Colonic mucosa (tissue), 4 donors: ENCODE measurements at places on chromosomes 2 and 18. TPM values are rescaled to one million over a fixed set of nuclear protein-coding genes. Genes with fewer than 3 reads are reported as not detected.

DNA sequence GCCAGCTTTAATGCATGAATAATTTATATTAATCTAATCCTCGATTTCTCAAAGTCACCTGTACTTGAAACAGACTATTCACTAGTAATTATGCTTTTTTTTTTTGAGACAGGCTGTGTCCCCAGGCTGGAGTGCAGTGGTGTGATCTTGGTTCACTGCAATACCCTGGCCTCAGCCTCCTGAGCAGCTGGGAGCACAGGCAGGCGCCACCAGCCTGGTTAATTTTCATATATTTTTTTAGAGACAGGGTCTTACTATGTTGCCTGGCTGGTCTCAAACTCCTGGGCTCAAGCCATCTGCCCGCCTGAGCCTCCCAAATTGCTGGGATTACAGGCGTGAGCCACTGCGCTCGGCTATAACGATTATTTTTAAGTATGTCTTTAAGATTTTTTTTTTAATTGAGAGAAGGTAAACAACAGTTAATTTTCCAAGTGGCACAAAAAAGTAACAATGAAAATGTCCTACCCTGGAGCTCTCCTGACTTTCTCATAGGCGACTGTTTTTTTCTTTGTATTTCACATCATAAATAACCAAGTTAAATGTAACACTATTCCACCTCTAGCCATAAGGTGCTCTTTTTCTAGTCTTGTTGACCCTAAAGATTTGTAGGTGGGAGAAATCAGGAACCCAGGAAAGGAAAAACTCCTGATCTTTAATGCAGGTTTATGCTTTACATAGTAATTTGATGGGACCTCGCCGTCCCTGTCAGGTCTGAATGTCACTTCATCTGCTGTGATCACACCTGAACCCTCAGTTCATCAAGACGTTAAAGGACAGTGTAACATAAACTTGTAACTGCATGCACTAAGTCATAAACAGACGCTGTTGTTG is 1.3 kb upstream of the ANKRD12 start:
- DNase-seq = no peak

- no peak for DNase-seq
Measured at GRCh38 chr2:206982360-206982955, 43.1 kb downstream of the CPO start.

- DNase-seq = no peak
Measured at GRCh38 chr2:191636586-191636985, 41.4 kb upstream of the NABP1 start.

DNA sequence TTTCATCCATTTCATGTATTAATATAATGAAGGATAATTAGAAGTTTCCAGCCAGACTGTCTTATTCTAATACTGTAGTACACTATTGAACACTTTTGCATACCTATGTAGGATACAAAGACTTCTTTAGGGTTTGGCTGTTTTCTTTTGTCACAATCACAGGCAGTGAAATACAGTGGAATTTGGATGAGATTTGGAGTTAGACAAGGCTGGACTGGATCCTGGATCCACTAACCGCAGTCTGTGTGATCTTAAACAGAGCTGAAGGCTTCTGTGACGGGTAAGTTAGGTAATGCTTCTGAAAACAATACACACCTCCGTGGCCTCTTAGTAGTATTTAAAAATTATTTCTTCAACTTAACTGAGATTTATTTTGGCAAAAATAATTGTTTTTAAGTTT is 1128.6 kb upstream of the CDH2 start:
- no peak for DNase-seq

GRCh38 chr2:37629529-37629928 is 41.9 kb downstream of the CDC42EP3 start:
- DNase-seq = no peak

DNA sequence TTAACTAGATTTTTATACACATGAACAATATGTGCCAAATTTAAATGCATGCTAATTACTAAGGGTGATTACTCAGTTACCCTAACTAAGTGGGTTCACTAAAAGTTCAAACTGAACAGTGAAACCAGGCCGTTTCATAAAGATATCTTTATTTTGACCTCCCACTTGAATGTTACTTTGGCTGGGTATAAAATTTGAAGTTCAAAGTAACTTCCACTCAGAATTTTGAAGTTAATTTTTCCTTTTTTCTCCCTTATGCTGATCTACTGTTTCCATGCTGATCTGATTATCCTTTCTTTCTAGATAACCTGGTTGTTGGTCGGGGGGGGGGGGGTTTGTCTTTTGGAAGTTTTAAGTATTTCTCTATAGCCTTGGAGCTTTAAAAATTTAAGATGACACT is 25.5 kb upstream of the MAP4K4 start:
- DNase-seq = no peak

- no peak for DNase-seq
Measured at GRCh38 chr2:233967164-233967563, 50.0 kb downstream of the TRPM8 start.

DNA sequence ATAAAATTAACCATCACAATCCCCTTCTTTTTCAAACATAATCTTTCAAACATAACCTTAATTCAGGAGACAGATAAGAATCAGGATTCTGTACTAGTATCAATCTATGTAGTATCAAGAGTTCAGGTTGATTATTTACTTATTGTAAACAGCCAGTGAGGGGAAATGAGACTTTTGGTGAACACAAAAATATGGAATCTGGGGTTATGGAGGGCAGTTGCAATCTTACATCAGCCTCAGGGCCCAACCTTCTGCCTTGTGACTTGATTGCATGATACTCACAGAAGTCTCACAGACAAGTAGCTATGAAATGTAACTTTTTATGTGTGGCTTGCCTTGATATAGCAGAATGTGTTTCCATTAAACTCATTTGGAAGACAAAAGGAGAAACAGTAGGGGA is 262.7 kb upstream of the THSD7B start:
- DNase-seq = no peak

DNA sequence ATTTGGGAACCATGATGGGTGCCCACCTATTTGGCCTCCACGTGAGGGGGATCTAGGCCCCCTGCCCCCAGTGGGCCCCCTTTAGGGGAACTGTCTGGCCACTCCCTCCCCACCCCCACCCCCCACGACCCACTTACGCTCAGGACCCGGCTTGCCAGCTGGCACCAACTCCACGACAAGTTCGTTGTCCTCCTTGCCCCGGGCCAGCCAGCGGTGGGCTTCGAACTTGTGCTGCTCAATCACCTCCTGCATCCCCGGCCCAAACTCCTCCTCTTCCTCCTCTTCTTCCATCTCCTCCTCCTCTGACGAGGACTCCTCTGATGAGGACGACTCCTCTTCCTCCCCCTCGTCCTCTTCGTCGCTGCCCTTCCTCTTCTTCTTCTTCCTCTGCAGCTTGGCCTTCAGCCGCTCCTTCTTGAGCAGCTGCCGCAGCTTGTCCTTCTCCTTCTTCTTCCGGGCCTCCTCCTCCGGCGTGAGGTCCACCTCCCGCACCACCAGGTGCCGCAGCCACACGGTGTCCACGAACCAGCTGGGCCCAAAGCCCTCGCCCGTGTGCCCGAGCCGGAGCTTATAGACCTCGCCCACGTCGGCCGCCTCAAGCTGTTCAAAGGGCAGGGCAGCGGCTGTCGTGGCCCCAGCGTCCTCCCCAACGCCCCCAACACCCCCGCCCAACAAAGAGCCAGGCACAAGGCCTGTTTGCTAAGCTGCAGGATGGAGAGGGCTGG is 96.9 kb downstream of the LOXHD1 start:
- DNase-seq = no peak

DNA sequence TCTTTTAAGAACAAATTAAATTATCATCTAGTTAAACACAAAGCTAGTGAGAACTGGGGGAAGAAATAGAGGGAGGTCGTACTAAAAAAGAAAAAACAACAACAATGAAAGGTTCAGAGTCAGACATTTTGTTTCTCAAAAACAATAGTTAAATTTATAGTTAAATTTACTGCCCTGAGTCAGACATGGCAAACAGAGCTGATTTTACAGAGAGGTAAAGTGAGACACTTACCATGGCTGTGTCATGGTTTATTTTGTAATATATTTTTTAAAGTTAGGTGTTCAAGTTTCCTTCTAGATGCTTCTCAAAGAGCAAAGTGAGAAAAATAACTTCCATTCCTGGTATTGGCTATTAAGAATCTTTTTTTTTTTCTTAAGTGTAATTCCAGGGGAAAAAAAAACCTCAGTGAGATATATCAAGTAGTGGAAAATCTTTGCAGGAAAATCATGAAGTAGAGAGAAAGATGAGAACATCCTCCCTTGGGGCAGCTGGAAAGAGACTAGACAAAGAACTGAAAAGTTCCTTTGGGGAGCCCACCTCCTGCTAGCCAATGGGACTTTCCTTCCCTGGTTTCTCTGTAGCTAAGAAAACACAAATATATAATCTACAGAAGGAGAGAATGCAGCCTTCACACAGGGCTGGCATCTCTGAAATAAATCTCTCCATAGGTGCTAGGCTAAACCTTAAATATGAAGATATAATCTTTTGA is 12.3 kb downstream of the KLF7 start:
- no peak for DNase-seq

DNA sequence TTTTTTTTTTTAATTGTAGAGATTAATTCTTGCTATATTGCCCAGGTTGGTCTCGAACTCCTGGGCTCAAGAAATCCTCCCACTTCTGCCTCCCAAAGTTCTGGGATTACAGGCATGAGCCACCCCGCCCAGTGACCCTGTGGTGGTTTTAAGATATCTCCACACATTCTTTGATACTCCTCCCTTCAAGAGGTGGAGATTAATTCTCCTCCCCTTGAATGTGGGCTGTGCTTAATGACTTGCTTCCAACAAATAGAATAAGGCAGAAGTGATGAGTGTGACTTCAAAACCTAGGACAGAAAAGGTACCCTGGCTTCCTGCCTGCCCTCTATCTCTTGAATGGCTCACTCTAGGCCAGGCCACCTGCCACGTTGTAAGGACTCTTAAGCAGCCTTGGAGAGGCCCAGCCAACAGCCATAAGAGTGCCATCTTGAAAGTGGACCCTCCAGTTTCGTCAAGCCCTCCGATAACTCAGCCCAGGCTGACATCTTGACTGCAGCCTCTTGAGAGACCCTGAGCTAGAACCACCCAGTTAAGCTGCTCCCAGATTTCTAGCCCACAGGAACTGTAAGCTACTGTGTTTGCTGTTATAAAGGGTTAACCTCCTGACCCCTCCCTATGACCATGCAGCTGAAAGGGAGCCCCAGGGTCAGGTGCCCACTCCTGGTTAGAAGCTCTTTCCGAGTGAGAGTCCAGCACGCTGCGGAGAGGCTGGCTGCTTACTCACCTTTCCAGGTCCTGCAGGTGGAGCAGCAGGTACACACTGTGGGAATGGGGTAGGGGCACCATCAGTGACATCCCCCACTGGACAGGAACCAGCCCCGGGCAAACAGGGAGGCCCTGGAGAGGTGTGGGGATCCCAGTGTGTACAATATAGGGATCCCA is 27.6 kb downstream of the MRPL35 start:
- DNase-seq = no peak

DNA sequence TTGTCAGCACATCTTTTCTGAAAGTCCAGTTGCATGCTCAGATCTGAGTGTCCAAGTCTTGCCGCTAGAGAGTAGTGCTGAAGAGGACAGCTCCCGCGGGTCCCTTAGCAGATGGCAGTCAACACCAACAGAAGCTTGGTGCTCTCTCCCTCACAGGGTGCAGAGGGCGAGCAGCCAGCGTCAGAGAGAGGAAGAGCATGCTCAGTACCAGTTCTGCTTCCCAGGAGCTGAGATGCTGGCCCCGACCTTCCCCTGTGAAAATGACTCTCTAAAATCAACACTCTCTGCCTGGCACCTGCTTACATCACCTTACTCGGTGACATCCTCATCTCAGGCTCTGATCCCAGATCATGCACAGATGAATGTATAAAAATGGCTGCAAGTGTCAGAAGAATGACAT is 86.0 kb upstream of the TWIST2 start:
- DNase-seq = no peak

DNA sequence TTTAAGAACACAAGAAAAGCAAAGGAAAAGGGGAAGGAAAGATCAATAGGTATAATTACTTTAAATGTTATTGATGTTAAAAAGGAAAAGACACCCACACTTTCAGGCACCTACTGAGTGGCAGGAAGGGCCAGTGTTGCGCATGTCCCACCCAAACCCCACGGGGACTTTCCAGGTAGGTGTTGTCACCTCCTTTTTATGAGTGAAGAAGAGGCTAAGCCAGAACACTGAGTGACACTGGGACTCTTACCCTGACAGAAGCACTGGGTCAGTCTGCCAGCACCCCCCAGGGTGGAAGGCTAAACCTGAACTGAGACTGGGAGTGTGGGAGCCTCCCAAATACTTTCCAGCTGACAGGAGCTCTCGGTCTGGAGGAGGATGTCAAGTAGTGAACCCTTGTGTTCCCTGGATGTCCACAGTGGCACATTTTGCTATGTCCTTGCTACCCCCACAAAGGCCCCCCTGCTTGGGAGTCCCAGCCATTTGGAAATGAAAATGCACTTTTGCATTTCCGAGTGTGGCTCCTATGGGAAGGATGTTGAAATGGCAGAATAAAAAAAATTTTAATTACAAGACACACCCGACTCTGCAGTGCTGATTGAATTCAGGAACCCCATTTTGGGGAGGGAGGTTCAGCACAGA is 90.9 kb upstream of the SMAD2 start:
- DNase-seq = no peak

GRCh38 chr18:26483633-26484032 is 64.7 kb downstream of the KCTD1 start:
- no peak for DNase-seq

DNA sequence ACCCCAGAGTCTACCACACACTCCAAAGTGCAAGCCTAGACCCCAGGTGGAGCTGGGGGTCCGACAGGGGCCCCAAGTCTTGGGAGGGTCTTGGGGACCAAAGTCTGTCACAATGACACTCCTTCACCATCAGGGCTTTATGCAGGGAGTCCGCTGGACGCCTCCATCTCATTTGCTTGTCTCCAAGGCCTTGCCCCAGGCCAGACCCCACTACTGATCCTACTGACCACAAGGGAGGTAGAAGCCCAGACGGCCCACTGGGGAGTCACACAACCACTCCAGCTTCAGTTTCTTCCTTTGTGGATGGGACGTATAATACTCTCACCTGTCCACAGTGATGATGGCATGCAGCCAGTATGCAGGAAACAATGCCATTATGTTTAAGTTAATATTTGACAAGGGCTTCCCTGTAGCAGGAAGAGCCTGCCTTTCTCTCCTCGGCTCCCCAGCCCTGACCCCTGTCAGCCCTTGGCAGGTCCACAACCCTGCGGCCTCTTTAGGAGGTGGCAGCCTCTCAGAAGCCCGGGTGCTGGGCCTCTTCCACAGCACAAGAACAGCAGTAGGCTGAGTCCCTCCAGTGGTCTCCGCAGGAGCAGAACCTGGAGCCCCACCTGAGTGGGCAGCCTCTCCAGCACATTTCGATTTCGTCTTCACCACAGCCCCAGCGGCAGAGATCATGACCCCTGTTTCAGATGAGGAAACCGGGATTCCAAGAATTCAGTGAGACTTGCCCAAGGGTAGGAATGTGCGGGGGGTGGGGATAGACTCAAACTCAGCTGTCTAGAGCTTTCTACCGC is 6.5 kb downstream of the BIN1 start:
- DNase-seq = peak; percentile 88

MTX2 gene
- 34.9 TPM for total RNA-seq

DNAH6 gene
- 1.2 TPM for total RNA-seq

TOGARAM2 gene
- 0.59 TPM for total RNA-seq

VWA3B gene
- 1.8 TPM for total RNA-seq

FTCDNL1 gene
- total RNA-seq = 1.3 TPM

CROCC2 gene
- not detected for total RNA-seq

SH2D6 gene
- total RNA-seq = 9.2 TPM

THSD7B gene
- total RNA-seq = 0.29 TPM

FOXD4L1 gene
- total RNA-seq = not detected

HOXD11 gene
- 0.25 TPM for total RNA-seq

GPR155 gene
- 1.3 TPM for total RNA-seq

NT5DC4 gene
- total RNA-seq = not detected

ALPG gene
- 3.3 TPM for total RNA-seq
